ENCODE measurements at places on chromosomes 3 and 15. TPM values are rescaled to one million over a fixed set of nuclear protein-coding genes. Genes with fewer than 3 reads are reported as not detected.

DNA sequence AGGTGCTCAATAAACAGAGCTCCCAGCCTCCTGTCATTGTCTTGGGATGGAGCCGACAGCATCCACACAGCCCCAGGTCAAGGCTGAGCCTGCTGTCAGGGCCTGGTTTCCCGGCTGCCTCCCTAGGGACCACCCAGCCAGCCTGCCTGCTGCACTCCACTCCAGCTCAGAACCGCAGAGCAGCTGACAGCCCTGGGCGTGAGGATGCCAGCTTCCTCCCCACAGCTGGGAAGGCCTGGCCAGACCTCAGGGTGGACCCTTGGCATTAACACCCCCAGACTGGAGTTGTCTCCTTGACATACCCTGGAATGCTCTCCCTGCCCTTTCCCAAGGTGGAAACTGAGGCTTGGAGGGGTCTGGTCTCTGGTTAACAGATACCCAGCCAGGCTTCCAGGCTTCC, 112.0 kb downstream of the WNT7A start:
- DNase-seq = no peak

- DNase-seq = peak; percentile 24
These were observed 182.0 kb upstream of the RGMA start for GRCh38 chr15:93270937-93271467.

The GOLGA6A gene
- not detected for total RNA-seq

GRCh38 chr15:99536422-99537040, 29.3 kb upstream of the MEF2A start:
- peak; percentile 94 for DNase-seq

- no peak for DNase-seq
These were observed 490.9 kb upstream of the ADAMTS9 start for GRCh38 chr3:65178703-65179102.

DNA sequence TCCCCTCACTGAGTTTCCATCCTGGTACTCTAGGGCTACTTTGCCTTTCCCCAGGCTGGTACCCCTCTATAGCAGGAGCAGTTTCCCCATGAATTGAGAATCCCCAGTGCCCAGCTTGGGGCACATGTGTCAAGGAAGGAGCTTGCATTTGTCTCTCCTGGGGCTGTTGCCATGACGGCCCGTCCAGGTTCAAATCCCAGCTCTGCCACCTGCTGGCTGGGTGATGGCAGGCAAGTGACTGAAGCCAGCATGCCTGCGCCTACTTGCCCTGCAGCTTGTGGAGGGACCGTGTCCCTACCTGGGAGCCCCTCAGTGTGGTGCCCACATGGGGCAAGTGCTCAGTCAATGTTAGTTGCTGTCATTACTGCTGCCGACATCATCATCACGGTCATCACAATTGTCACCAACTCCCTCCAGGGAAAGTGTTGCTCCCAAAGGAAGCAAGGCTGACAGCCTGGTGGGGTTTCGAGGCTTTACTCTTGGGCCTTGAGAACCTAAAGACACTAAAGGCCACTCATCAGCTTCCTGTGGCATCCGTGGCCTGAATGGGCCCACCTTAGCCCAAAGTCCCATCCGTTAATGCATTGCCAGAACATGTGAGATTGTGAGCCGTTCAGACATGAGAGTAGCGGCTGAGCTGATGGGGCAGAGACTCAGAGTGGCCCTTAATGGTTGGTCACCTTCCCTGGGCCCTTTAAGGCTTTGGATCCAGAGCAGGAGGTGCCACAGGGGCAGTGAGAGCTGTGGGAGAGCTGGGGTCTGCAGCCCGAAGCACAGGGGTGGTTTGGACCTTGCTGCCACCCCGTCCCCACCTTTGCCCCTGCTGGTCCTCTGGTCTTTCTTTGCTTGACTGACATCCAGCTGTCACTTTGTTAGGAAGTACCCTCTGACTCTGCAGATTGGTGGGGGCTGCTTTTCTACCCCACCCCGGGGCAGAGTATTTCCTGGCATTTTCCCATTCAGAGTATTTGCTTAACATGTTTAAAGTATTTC, 144.4 kb downstream of the DNAJB8 start:
- no peak for DNase-seq

GRCh38 chr15:71702496-71702895, 107.9 kb upstream of the NR2E3 start:
- no peak for DNase-seq

DNA sequence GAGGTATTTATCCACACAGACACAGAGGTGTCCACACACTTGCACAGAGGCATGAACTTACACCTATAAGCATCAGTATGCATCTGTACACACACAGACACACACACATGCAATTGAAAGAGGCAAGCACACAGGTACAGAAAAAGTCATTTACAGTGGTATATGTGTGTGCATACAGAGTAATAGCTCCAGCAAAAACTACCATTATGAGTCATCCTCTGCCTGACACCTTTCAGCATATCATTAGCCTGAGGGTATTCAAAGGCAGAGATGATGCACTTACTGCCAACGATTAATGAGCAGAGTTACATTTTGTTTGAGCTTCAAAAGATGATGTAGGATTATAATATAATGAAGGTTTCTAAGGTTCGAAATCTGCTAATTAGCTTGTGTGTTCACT, 100.3 kb upstream of the TPRG1 start:
- no peak for DNase-seq
